NCI-H2081 treated with DMSO at 0.1 percent for 48 hours (cell line): ENCODE measurements at places on chromosomes 7 and 10.

DNA sequence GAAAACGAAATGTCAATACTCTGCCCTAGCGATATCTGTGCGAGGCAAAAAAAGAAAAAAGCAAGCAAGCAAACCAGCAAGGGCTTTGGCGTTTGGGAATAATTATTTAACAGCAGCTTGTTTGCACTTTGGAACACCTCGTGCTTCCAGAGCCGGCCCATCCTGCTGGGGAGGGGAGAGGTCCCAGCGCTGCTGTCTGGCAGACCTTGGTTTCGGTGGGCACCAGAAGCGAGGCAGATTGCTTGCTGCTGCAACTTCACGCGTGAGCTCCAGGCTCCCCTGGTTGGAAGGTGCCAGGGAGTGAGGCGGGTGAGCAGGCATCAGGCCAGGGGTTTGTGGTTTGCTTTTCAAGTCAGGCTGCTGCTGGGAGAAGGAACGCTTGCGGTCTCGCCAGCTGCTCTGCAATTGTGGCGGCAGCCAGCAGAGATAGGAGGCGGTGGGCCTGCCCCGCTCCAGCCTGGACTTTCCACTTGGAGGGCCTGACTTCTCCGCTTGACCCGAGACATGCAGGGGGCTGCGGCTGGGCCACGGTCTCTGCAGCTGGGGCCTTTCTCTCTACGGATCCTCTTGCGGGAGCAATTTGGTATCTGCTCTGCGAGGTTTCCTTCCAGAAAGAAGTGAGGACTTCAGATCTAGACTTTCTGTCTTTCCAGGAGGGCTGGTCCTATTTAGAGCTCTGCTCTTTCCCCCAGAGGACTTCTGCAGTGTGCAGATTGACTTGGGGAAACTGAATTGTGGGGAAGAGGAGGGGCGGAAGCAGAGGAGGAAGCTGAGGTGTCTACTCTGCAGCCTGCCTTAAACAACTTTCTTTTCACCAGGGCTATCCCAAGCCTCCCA is 131.4 kb downstream of the PRPF18 start:
- no peak for DNase-seq

DNA sequence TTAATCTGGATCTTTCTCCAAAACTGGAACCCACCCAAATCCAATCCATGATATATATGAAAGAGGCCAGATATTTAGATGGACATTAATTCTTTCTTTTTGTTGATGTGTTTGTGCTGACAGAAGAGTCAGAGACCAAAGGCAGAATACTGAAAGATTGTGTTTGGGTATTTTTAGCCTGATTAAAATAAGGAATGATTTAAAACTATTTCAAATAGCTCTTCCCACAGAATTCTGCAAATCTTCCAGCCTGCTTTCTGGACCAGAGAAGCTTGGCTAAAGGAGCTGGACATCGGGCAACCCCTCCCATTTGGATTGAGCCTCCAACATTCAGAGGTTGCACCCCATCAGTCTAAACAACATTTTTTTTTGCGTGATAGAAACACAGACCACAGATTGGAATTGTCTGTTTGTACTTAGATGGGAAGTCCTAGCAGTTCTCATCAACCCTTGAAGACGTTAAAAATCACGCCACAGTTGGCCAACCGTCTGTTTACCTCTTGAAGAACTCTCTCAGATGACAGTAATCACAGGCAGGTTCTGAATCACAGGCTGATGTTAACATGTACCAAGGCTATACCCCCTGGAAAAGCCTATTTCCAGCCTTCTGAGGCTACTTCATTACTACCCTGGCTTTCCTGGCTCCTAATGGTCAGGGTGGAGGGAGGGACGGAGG is 155.2 kb upstream of the NRP1 start:
- no peak for DNase-seq

- DNase-seq, result no peak
Observed at GRCh38 chr10:86064931-86065662, 301.5 kb downstream of the GRID1 start.

GRCh38 chr10:62182595-62182994 is 86.0 kb downstream of the RTKN2 start:
- DNase-seq, result no peak

DNA sequence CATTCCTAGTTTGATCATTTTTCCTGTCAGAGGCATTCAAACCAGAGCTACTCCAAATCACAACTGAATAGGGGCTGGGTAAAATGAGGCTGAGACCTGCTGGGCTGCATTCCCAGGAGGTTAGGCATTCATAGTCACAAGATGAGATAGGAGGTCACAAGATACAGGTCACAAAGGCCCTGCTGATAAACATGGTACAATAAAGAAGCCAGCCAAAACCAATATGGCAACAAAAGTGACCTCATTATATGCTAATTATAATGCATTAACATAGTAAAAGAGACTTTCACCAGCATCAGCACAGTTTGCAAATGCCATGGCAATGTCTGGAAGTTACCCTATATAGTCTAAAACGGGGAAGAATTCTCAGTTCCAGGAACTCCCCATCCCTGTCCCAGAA is 37.3 kb downstream of the TWIST1 start:
- DNase-seq, result no peak

GRCh38 chr7:32500922-32501341 is 5.6 kb downstream of the AVL9 start:
- DNase-seq, result no peak

GRCh38 chr7:3312583-3312982 is 11.5 kb downstream of the SDK1 start:
- no peak for DNase-seq

DNA sequence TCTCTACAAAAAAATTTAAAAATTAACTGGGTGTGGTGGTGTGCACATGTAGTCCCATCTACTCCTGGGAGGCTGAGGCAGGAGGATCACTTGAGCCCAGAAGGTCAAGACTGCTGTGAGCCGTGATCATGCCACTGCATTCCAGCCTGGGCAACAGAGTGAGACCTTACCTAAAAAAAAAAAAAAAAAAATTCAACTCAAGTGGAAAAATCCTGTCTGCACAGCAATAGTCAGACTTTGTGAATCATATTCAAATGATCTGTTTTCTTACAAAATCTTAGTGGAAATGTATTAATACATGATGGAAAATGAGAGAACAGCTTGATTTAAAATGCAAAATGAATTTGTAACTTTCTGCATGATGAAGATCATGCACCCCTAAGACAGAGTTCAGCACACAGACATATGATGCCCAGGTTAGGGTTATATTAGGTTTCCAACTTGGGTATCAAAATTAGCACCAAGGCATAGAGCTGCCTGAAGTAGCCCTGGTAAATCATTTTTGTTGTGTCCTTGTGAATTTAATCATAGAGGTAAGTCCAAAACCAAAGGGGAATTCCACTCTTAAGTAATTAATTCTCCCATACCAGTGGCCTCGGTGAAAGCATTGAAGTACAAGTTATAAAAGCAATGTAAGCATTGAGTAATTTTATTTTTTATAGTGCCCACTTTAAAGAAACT is 93.8 kb downstream of the ADD3 start:
- no peak for DNase-seq

GRCh38 chr7:27958933-27959548 is 219.1 kb downstream of the TAX1BP1 start:
- DNase-seq, result peak; percentile 92

DNA sequence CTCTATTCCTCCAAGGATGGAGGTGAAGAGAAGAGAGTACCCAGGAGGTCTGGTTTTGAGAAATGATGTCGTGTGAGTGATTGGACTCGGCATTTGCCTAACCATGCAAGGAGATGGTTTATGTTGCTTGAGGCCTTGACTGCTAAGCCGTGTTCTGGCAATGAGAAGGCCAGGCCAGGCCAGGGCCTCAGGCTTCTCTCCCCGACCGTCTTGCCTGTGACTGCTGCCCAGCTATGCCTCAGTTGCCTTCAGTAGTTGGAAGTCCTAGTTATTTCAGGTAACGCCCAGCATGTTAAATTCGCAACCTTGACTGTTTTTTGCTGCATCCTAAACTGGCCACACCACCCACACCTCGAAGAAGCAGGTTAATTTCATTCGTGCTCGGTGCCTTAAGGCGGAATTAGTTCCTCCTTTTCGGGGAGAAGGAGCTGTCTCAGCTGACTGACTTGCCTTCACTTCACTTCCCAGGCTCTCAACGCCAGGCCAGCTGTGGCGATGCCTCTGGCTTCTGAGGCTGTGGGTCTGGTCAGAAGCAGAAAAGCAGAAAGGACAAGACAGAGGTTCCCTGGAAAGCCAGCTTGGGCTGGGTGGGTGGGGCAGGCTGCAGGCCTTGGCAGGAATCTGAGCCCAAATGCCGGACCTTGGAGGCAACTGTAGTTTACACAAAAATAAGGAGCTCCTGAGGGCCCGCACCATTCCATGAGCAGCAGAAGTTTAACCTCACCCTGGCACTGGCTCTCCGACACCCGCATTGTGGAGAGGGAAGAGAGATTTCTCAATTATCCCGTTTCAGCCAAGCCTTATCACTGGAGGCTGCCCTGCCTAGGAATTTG is 61.9 kb upstream of the SAMD8 start:
- DNase-seq, result no peak

GRCh38 chr7:35894721-35895120 is 93.9 kb downstream of the SEPTIN7 start:
- no peak for DNase-seq

DNA sequence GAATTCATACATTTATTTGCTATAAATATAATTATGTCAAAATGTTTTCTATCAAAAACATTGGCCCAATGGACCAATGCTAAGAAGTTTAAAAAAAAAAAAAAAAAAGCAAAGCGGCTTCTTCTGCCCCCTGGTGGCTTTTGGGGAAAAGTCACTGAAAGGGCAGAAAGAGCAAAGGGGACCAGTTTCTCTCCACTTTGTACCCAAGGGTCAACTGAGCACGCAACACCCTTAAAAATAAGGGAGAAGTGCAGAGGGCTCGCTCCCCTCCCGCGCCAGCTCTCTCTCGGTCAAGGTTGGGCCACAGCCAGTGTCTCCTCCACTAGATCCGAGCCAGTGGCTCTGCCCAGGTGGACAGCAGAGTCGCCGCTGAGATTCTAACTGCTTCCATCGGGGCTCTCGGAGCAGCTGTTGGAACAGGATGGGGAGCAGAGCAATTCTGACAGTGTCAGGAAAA is 136.4 kb upstream of the FGFR2 start:
- DNase-seq, result no peak

- no peak for DNase-seq
Observed at GRCh38 chr7:7820409-7820808, 102.0 kb upstream of the RPA3 start.

DNA sequence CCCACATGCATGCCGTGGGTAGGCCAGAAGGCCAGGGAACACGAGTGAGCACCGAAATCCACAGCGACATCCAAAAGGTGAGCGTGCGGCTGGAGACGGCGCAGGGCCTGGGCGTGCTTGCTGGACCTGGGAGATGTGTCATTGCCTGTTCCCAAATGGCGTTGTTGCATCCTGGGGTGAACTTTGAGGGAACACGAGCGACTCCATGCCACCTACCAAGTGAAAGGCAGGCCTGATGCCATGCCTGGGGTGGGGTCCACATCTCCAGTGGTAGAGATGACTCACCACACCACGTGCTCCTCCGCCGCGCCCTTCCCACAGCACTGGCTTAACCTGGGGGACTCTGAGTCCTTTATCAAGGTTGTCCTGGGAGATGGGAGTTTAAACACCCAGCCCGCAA is 24.7 kb upstream of the VIPR2 start:
- no peak for DNase-seq

- peak; percentile 75 for DNase-seq
Observed at GRCh38 chr7:154841731-154842331, 161.1 kb downstream of the PAXIP1 start.

DNA sequence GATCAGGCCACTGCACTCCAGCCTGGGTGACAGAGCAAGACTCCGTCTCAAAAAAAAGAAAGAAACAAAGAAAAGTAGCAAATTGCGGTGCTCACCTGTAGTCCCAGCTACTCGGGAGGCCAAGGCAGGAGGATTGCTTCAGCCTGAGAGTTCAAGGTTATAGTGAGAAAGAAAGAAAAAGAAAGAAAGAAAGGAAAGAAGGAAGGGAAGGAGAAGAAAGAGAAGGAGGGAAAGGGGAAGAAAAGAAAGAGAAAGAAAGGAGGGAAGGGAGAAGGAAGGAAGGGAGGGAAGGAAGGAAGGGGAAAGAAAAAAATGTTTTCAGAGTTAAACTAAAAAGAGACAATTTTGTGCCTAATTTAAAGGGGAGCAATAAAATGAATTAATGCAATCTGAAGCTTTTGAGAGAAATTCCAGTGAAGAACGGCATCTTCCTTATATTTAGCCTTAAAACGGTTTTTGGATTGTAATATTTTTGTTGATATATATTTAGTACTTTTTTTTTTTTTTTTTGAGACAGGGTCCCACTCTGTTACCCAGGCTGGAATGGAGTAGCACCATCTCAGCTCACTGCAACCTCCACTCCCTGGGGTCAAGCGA is 47.4 kb upstream of the RSBN1L start:
- no peak for DNase-seq

- DNase-seq, result no peak
Observed at GRCh38 chr10:85811405-85811804, 555.2 kb downstream of the GRID1 start.

DNA sequence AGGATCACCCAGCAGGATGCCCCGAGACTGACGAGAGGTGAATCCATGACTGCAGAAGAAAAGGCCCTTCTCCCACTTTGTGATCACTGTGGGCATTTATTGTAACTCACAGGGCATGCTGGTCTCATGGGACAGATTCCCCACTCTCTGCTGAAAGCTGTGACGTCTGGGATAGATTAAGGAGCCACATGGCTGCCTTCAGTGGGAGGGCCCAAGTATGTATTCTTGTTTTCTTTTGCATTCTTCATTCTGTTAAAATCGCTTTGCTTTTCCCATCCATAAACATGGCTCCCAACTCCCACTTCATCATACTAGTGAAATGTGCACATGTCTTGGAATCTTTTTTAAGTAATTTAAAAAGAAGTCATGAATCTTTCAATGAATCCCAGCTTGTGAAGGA is 67.2 kb downstream of the FAM107B start:
- DNase-seq, result no peak

GRCh38 chr7:140605337-140605736 is 35.3 kb downstream of the DENND2A start:
- DNase-seq, result no peak

- DNase-seq, result no peak
Observed at GRCh38 chr10:112663234-112664125, 216.5 kb downstream of the VTI1A start.

GRCh38 chr7:66697449-66698438 is 42.8 kb upstream of the RABGEF1 start:
- DNase-seq, result no peak

DNA sequence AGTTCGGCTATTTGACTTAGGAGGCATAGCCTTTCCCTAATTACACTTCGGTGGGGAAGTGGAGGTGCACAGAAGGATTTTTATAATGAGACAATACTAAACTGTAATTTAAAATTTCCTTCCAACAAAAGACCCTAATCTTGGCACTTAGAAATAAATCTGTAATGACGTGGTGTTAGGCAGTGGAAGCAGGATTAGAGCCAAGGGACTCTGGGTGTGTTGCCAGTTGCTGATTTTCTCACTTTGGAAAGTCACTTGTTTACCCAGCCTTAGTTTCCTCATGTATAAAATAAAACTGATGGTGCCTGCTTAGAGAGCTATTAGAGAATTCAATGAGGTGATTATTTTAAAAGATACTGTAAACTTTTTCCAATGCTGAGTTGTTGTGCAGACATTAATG is 287.2 kb downstream of the AUTS2 start:
- no peak for DNase-seq

GRCh38 chr10:88592381-88592780 is 5.8 kb downstream of the LIPJ start:
- DNase-seq, result no peak
